ENCODE measurements at places on chromosomes 12 and 14. TPM values are rescaled to one million over a fixed set of nuclear protein-coding genes. Genes with fewer than 3 reads are reported as not detected.

IL31 gene
- not detected for total RNA-seq

SIX6 gene
- not detected for total RNA-seq

GPX2 gene
- total RNA-seq = not detected

AKAP6 gene
- total RNA-seq = 1.2 TPM

TAS2R42 gene
- not detected for total RNA-seq

ADCY6 gene
- total RNA-seq = not detected

CDKN3 gene
- total RNA-seq = 88.0 TPM

NFATC4 gene
- 1.3 TPM for total RNA-seq

C12orf42 gene
- total RNA-seq = 1.4 TPM

HCAR1 gene
- 0.18 TPM for total RNA-seq

SERPINA10 gene
- not detected for total RNA-seq

DNA sequence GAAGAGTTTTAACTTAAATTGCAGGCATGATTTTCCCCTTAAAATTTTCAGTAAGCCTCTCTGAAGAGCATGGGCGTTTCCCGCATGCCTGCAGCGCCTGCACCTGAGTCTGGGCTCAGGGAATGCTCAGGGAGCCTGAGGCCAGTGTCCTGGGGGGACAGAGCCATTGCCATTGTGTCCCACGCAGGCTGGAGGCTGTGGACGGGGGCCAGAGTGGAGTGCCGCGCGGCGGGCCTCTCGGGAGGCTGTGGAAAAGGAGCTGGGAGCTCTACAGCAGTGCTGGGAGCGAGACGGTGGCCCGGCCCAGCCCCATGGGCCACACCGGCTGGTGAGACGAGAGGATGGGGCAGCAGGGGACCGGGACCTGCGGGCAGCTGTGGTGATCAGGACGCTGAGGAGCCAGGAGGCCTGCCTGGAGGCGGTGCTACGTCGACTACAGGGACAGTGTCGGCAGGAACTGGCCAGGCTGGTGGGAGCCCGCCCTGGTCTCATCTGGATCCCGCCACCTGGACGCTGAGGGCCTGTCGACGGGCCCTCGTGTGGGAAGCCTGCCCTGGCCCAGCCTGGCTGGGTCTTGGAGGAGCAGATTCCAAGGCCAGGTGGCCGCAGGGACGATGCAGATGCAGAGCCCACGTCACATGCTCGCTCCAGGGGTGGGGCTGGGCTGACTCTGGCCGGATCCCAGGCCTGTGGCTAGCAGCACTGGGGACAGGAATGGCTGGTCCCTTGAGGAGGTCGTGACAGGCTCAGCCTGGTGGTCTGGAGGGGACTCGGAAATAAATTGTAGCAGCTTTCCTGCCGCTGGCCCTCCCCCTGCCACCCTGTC lies 7.6 kb downstream of the TEDC1 start:
- DNase-seq = no peak

DNA sequence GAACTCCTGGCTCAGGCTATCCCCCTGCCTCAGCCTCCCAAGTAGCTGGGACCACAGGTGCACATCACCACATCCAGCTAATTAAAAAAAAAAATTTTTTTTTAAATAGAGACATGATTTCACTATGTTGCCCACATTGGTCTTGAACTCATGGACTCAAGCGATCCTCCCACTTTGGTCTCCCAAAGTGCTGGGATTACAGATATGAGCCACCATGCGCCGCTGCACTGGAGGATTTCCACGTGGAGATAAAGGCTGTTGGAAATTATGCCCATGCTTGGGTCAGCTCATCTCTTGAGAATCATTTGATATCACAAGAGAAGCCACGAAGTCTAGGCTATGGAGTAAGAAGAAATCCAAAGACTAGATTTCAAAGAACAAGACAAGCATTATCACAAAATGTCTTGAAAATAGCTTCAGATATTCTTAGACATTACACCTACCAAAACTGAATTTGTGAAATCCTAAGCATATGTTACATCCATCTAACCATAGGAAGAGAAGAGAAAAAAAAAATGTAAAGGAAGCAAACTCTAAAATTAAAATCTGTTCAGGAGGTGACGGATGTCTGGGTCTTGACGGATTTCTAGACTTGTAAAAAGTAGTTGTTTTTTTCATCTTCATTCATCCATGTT lies 99.1 kb downstream of the PTPN11 start:
- DNase-seq = no peak

GRCh38 chr14:68157971-68158371 lies 338.4 kb downstream of the RAD51B start:
- no peak for DNase-seq

DNA sequence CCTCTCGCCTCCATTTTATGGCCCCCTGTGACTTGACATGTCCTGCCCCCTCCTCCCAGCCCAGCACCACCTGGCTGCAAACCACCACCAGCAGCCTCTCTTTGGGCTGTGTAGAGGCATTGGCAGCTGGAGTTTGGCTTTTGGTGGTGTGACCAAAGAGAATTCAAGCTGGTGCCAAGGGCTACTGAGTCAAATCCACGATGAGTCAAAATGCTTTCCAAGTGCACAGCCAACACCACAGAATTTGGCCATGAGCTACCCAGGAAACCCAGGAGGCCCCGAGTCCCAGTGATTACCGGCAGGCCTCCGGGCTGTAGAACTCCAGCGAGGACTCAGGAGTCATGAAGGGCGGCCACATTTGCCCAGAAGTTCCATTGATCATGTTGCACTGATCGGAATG lies 53.8 kb downstream of the SCARB1 start:
- DNase-seq = no peak

- DNase-seq = no peak
Observed at GRCh38 chr12:53798575-53798974, 46.8 kb upstream of the CISTR start.

DNA sequence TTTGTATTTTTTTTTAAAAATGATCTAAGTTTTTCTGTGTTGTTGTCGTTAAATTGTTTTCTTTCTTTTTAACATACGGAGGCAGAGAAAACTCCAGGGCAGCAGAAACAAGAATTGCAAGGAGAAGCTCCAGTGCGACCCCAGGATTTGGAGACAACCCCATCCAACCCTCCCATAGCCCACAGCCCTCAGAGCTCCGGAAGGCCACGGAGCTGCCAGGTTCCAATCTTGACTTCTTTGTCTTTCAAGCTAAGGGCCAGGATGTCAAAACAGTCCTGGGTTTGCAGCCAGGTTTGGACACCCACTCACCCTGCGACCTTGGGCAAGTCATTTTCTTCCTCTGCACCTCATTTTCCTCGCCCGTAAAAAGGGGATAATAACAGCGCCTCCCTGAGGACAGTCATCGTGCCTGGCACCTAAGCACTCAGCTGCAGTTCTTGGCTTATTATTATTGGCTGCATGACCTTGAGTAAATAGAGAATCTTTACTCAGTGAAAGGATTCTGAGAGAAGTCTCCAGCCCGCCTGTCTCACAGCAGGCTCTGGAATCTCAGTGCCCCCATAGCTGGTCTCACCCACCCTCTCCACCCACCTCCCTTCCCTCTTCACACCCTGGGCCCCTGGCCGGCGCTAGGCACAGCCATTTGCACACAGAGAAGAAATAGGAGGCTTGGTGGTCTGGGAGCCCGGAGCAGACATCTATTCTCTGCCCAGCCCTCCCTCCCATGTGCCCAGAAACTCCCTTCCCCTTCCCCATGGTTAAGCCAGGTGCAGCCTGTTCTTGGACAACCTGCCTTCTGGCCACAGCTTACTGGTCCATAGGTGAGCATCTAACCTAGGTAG lies 79.4 kb upstream of the BCL11B start:
- DNase-seq = no peak

- no peak for DNase-seq
Observed at GRCh38 chr12:50121641-50122040, 9.6 kb downstream of the COX14 start.

GRCh38 chr14:86521031-86521730 lies 991.2 kb downstream of the FLRT2 start:
- no peak for DNase-seq

- no peak for DNase-seq
Observed at GRCh38 chr14:102344485-102344884, 18.2 kb downstream of the CINP start.

- DNase-seq = peak; percentile 90
Observed at GRCh38 chr12:94263011-94263811, 114.8 kb downstream of the PLXNC1 start.

- peak; percentile 13 for DNase-seq
Observed at GRCh38 chr12:71731439-71732356, 23.0 kb upstream of the RAB21 start.

GRCh38 chr12:108342985-108343384 lies 3.9 kb upstream of the CMKLR1 start:
- DNase-seq = no peak

- peak; percentile 28 for DNase-seq
Observed at GRCh38 chr14:92105893-92106142, 564 bp downstream of the ATXN3 start.

DNA sequence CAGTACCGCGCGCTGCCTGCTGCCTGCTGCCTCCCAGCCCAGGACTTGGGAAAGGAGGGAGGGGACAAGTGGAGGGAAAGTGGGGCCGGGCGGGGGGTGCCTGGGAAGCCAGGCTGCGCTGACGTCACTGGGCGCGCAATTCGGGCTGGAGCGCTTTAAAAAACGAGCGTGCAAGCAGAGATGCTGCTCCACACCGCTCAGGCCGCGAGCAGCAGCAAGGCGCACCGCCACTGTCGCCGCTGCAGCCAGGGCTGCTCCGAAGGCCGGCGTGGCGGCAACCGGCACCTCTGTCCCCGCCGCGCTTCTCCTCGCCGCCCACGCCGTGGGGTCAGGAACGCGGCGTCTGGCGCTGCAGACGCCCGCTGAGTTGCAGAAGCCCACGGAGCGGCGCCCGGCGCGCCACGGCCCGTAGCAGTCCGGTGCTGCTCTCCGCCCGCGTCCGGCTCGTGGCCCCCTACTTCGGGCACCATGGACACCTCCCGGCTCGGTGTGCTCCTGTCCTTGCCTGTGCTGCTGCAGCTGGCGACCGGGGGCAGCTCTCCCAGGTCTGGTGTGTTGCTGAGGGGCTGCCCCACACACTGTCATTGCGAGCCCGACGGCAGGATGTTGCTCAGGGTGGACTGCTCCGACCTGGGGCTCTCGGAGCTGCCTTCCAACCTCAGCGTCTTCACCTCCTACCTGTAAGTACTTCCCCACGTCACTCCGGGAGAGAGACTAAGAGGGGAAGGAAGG lies at the start of gene LGR5:
Gene LGR5 (plus strand): TSS at position 186 of the 732 bp plus-strand sequence. CDS start 283 bp downstream, at position 469.
- DNase-seq = peak; percentile 43

GRCh38 chr12:65199604-65200003 lies 30.2 kb downstream of the LEMD3 start:
- no peak for DNase-seq

GRCh38 chr12:62130834-62131552 lies 129.2 kb upstream of the USP15 start:
- no peak for DNase-seq

DNA sequence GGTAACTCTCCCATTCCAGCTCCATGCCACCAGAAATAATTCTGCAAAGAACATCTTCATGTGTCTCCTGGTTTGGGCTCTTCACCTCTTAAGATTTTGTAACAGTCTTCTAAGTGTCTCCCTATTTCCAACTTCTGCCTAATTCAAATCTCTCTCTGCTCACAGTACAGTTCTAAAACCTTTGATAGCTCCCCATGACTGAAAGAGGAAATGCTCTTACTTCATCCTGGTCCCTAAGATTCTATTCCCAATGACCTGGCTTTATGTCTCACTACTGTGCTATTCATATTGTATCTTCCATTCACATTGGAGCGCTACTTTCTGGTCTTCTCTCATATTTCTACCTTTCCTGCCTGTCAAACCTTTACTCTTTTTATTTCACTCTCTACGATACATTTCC lies 1.6 kb downstream of the AMN1 start:
- DNase-seq = no peak

- no peak for DNase-seq
Observed at GRCh38 chr12:131723532-131723931, 12.6 kb downstream of the SFSWAP start.

GRCh38 chr14:25485381-25485780 lies 435.4 kb upstream of the STXBP6 start:
- DNase-seq = no peak

DNA sequence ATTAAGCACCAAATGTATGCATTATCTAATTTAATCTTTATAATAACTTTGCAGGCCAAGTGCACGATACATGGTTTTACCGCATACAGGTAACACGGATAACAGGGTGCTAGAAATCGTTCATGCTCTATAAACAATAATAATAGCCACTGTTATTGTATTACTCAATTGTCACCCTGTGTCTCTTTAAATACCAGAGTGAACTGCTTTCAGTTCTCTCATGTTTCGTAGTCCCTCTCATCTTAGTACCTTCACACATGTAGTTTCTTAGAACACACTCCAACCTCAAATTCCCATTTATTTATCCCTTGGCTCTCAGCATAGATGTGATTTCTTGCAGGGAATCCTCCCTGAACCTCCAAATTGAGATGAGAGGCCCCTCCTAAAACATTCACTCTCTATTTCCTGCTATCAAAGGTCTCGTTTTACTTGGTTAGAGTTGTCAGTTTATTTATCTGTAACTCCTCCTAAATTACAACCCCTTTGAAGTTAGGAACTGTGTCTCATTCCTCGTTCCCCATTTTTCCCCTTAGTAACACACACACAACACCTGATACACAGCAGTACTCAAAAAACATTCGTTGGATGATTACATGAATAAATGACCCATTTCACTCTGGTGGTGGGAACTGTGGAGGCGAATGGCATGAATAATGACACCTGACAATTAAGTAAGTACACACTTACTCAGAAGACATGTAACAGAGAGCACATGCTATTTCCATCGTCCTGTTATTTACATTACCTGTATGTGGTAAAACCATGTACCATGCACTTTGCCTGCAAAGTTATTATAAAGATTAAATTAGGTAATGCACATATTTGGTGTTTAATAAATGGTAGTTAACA lies 134.6 kb downstream of the BTG1 start:
- no peak for DNase-seq

DNA sequence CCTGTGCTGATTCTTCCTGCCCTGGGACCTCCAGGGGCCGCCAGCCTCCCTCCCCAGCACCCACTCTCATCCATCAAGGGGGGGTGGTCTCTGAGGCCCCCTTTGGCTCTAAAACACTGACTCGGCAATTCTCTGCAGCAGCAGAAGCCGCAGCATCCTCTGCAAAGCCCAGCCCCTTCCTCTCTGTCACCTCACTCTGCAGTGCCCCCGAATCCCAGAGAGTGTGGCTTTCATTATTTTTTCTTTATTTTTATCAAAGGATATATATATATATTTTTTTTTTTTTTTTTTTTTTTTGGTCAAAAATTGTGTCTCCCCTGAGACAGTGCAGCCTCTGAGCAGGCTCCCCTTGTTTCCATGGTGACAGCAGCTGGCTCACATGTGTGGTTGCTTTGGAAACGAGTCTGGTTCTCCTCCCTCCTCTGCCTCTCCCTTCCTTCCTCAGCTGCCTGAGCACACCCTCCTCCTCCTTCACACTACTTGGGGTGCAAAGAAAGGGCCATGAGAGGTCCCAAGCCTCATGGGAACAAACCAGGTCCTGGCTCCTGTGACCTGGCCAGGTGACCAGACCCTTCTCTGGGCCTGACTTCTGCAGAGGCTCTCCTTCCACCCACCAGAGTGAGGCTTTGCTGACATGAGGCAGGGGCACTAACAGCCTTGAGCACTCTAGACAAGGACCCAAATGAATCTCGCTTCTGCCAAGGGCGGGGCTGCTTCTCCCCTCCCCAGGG lies 100.5 kb downstream of the LRRC74A start:
- peak; percentile 77 for DNase-seq

- no peak for DNase-seq
Observed at GRCh38 chr14:28877923-28878322, 111.3 kb downstream of the FOXG1 start.

GRCh38 chr14:67944605-67945004 lies 125.0 kb downstream of the RAD51B start:
- DNase-seq = no peak

Measured in activated CD8-positive, alpha-beta T cell treated with anti-CD3 and anti-CD28 coated beads for 36 hours (primary cell).